Fibroblast of lung (primary cell): ENCODE measurements at places on chromosomes 5 and 9.
A peak's percentile ranks its signal among the peaks of the same experiment; 100 is the strongest.

DNA sequence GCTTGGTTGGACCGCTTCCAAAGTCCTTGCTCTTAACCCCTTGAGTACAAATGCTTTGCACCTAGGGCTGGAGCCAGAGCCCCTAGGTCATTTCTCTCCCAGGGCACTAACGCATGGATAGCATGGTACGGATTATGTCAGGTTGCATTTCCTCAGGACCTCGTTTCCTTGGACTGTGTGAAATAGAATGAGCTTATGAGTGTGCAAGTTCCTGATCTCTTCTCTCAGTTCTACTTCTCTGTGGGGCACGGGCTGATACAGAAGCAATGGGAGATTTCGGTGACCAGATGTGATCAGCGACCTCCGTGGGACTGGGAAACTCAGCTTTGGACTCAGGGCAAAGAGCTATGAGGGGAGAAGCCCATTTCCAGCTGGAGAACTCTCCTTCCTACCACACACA, 14.2 kb downstream of the SPARC start:
- DNase-seq: peak; percentile 20

DNA sequence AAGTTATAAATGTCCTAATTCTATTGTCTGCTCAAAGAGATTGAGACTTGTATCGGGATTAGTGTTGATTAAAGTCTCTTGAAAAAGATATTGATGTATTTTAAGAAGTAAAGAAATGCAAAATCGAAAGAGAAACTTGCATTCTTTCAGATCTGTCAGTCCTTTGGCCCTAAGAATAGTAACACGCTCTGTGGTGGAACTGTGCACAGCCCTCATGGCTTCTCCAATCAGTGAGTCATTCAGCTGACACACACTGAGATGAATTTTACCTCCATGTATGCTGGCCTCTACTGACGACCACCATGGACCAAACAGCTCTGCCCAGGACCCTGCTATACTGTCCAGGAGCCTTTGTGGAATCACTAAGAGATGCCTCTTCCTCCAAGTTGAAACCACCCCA, 232.4 kb downstream of the ESM1 start:
- DNase-seq: peak; percentile 88

DNA sequence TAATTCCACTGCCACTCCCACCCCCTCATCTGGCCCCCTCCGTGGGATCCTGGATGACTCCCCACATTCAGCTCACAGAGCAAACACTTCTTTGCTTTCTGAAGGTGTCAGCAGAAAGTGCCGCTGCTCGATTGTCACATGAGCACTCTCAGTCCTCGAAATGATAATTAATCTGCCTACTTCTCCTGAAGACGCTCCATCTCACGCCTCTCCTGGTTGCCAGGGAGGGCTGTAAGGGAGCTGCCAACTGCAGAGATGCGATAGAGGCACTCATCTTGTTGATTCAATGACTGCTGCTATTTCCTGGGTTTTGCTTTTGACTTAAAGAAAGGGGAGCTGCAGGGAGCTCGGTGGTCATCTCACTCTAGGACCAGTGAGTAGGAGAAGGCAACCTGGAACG, 206.5 kb downstream of the DAB2IP start:
- no peak for DNase-seq

GRCh38 chr5:82106756-82107155, 134.9 kb downstream of the ATG10 start:
- DNase-seq: no peak

DNA sequence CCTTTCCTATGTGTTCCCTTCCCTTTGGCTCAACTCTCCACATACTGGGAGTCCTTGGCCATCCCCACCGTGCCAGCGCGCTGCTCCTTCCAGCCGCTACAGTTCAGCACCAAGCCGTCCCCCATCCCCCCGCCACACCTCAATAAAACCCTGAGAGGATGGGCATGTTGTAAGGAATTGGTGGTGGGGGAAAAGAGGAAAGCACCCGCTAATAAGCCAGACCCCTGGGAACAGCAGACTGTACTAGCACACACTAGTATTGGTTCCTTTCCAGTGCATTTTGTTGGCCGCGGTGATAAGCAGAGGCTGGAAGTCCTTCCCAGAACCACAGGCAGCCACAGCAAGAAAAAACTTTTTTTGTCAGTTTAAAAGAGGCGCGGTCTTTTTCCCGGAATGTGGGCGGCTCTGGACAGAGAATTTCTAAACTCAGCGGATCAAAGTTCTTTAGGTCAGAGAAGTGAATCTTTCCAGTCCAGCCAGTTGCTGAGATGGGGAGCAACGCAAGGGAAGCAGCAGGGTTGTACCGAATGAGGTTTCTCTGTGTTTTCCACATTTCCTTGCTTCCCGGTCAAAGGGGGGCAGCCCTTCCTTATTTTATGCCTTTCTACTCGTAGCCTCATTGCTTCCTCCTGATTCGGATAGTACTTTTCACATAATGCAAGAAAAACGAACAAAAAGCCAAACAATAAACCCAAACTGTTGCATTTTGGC, 2.1 kb downstream of the CHSY3 start:
- peak; percentile 53 for DNase-seq

- DNase-seq: no peak
These were observed 678 bp downstream of the SLC26A2 start for GRCh38 chr5:149961186-149961685.

DNA sequence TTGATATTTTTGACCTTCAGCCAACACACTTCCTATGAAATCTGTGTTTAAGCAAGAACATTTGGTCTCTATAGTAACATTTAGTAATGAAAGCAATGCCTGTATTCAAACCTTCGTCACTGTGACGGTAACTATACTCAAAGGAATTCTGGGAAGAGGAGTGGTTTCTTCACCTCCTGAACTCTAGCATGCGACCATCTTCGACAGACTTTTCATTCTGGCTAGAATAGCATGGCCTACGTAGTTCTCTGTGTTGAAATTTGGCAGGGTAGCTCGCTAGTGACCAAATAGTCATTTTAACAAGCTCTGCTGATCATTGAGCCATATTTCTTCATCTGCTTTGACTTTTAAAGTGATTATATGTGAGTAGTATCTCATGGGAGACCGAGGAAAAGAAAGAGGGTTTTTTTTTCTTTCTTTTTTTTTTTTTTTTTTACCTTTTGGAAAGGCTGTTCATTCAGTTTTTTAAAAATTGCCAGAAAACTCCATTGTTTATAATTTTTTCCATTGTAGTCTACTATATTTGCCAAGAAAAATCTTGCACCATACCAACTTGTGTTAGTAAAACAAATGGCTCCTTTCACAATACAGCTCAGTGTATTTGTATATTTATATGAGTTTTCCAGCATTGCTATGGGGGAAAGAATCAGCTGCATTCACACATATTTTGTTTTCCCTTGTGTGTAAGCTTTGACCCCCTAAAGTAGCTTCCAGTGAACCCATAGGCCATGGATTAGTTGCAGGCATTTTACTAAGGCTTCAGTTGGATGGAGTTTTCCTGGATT, 166.8 kb downstream of the NNT start:
- peak; percentile 15 for DNase-seq

DNA sequence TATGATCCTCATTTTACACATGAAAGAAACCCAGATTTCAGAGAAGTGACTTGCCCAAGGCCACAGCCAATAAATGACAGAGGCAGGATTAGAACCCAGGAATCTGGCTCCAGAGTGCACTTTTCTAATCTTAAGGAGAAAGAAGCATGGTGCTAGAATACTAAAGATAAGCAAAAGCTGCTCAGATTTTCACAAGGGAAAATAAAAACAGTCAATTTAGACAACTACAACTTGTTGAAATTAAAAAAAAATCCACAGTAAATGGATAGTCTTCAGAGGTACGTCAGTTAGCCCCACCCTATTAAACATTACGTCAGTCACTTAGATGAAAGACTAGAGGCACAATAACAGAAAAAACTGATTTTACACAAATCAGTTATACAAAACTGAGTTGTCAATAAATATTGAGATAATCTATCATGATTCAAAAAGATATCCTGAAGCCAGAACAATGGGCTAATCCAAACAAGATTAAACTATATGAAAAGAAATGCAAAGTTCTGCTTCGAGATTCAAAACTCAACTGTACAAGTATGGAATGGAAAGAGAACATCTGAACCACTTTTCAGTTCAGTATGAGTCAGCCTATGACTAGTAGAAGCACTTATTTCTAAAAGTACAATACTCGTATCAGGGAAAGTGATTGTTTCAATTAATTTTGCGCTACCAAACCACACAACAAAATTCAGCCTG, 9.3 kb downstream of the TMEM245 start:
- DNase-seq: peak; percentile 80

DNA sequence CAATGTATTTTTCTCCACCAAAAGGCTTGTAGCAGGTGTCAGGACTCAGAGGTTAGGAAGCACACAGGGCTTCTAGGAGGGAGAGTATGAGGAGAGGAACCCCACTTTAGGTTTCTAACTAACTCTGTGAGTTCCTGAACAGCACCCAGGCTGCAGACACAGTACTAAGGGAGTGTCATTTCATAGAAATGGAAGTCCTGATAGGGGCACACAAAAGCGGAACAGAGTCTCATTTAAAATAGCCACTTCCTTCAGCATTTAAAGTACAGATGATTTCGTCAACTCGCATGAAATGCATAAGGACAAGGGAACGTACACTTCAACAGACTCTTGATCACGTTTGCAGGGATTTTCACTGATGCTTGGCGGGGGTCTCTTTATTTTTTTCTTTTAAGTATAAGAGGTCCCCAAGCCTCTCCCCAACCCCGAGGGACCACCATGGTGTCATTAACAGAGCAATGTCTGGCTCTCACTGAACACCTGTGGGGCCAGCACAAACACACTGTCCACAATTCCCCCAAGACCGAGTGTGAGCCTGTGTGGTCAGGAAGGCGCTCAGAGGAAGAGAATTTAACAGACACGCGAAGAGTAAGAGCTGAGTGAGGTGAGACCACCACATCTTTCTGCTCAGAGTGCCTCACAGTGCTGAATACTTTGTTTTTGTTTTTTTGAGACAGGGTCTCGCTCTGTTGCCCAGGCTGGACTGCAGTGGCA, 82.3 kb downstream of the SECISBP2 start:
- no peak for DNase-seq

GRCh38 chr9:124016175-124017050, 4.8 kb downstream of the LHX2 start:
- DNase-seq: no peak

DNA sequence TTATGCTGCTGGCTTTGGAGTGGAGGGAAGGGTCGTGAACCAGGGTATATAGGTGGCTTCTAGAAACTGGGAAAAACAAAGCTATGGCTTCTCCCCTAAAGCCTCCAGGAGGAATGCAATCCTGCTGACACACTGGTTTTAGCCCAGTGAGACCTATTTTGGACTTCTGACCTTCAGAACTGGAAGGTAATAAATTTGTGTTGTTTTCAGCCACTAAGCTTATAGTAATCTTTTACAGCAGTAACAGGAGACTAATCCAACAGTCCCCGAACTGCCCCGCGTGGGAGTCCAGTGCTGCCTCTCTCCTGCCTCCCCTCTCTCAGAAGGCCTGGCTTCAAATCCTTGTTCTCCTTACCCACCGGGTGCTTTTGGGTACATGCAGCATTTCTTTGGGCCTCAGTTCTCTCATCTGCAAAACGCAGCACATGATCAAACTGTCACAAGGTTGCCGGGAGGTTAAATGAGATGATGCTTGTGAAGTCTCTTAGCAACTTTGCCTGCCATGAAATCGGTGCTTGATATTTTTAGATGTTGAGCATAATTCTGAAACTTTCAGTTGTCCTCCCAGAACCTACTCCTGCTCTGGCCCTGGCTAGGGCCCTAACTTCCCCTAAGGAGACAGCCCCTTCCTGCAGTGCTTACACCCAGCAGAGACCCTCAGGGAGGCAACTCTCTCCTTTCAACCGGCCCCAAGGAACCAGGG, 127.3 kb upstream of the BOD1 start:
- no peak for DNase-seq

GRCh38 chr9:37025071-37025822, 8.8 kb downstream of the PAX5 start:
- DNase-seq: no peak

- no peak for DNase-seq
These were observed 78.3 kb downstream of the COL27A1 start for GRCh38 chr9:114233491-114234185.

DNA sequence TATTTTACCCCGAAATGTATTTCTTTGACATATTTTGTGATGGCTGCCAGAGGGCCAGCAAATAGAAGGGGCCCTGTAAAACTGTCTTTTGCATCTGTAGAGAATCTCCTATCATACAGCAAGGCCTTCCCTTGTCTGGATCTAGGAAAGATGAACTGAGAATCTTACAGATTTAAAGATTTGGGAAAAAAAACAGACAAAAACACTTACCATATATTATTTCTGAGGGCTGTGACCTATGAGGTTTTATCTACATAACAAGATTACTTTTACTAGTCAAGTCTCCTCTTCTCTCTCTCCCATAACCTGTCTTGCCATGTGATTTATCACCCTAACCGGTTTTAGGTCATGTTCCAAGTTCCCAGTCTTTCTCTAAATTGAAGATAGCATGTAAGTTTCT, 599.2 kb upstream of the CDH6 start:
- no peak for DNase-seq

- no peak for DNase-seq
These were observed 71.0 kb upstream of the GPBP1 start for GRCh38 chr5:57102905-57103255.

- DNase-seq: peak; percentile 19
These were observed 612.5 kb downstream of the EFNA5 start for GRCh38 chr5:107058235-107058634.

- peak; percentile 34 for DNase-seq
These were observed 62.4 kb downstream of the HMHB1 start for GRCh38 chr5:143874312-143874711.

GRCh38 chr5:80067531-80068245, 32.5 kb downstream of the THBS4 start:
- no peak for DNase-seq

DNA sequence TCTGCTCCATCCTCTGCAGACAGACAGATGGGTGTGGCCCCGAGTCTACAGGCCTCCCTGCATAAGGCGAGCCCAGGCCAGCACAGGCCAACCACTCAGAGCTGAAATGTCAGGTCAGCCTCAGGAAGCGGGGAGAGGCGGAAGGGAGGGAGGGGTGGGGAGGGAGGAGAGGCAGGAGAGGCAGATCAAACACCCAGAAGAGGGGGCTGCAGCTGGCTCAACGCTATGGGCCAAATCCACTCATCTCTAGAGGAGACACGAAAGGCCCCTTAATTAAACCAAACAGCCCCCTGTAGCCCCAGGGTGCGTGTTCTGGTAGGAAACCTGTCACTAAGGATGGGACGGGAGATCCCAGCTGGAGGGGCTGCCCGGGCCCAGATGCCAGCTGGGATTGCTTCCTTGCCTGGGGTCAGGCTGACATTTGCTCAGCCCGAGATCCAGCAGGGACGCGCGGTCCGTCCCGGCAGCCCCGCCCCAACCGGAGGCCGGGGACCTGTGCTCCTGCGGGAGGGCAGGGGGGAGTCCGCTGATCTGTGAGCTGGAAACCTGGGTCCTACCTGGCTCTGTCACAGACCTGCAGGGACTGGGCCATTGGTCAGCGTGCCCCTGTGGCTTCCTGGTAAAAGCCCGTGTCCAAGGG, 97.2 kb upstream of the SARDH start:
- DNase-seq: no peak

- no peak for DNase-seq
These were observed 326.4 kb upstream of the TARS1 start for GRCh38 chr5:33114361-33114760.
